ENCODE measurements at places on chromosomes 6 and 20.

DNA sequence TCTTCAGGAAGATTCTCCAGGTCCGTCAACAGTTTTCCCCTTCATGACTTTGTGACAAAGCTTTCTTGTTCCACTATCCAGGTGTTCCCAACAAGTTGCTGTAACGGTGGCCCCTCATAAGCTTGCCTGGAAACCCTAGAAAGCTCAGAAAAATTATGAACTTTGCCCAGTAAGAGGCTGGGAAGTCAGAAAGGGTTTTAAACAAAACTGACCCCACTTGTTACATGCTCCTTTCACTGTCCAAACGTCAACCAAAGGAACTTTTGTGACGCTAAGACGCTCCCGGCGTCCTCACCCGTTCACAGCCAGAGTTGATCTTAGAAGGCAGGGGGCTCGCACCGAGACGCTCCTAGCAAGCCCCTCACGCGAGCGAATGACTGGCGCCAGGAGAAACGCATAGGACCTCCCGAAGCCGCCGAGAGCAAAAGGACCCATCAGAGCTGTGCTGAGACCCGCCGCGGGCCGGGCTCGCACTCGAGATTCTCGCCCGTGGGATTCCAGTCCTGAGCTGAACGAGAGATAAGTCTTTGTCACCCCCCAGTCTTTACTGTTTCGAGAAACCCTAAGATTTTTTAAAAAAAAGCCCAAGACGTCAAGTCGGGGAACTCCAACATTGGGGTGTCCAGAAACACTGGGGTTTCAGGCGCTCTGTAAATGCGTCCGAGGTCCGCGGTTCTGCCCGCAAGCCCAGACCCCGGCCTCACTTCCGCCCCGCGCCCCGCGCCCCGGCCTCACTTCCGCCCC, 544 bp upstream of the ACAT2 start:
- peak; percentile 49 for DNase-seq

DNA sequence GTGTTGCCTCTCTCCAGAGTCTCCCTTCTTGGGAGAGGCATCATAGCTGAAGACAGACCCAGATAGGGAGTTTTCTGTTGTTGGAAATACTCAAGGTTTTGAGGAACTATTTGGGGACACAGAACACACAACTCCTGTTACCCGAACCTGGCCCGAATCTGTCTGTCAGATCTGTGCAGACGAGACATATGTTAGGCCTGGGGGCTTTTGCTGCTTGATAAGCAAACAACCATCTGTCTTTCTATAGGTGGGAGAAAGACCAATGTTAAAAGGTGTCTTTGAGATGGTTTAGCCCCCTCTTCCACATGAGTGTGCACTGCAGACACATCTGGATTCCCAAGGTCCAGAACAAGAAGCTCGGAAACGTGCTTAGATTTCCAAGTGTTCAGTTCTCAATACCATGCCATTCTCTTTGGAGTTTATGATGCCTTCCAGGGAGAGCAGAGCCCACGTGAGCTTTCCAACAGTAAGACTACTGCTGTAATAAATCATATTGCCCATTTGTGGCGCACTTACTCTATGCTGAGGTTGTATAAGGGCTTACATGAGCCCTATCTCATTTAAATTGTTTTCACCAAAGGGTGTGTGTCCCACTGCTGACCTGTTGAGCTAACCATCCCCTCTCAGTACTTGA, 3.8 kb upstream of the STX16 start:
- no peak for DNase-seq

DNA sequence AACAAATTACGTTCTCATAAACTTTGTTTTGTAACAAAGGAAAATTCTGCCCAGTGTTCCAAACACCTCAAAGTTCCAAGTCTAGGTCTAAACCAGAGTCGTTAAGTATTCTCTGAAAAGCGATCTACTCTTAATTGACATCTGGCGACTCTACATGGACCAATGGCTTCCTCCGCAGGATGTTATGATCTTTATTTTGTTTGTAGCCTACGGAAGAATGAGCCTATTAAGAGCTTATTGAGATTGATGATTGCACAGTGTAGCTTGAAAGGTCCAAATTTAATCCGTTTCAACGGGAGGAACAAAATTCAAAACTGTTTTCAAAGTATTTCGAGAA, 61.1 kb downstream of the FAM217A start:
- no peak for DNase-seq

DNA sequence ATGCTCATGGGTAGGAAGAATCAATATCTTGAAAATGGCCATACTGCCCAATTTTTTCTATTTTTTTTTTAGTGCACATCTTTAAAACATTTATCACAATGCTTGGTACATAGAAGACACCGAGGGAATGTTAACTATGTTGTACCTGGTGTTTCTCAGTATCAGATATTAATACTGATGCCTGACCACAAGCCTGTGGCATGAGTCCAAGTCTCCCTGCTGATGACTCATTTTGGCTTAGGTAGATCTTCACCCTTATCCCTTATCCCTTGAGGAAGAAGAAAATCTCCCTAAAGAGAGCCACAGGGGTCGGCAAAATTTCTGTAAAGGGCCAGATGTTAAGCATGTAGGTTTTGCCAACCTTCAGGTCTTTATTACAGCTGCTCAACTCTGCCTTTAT, 14.5 kb downstream of the CD109 start:
- no peak for DNase-seq

GRCh38 chr6:112665815-112666214, 318.7 kb downstream of the RFPL4B start:
- no peak for DNase-seq

DNA sequence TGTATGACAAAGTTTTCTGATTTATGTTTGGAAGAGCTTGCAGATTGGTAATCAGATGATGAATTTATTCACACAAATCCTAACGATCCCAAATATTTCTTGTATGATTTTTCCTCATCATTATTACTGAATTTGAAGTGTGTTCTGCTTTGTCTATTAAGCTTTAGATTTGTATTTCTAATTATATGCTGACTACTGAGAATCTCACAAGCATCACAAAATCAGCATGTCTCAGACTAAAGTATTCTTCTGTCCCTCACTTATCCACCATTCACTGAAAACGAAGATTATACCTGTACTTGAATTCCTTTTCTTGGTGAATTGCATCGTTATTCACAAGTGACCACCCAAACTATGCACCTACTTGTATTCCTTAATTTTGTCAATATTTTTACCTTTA, 796.3 kb upstream of the MAP3K7 start:
- DNase-seq = no peak

DNA sequence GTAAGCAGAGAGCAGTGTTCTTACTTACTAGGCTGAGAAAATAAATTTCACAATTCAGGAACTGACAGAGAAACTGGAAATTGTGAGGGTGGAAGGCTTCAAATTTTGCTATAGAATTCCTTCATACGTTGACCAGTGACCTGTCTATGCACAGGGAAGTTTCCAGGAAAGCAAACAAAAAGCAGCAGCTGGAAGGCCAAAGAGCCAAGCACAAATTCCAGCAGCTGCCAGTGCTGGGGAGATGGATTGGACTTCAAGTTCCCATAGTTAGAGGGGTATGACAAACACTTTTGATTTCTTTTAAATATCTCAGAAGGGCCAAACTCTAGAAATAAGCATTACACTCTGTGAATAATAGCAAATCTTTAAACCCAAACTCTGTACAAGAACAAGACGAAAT, 299.1 kb upstream of the KCNQ5 start:
- DNase-seq = no peak

DNA sequence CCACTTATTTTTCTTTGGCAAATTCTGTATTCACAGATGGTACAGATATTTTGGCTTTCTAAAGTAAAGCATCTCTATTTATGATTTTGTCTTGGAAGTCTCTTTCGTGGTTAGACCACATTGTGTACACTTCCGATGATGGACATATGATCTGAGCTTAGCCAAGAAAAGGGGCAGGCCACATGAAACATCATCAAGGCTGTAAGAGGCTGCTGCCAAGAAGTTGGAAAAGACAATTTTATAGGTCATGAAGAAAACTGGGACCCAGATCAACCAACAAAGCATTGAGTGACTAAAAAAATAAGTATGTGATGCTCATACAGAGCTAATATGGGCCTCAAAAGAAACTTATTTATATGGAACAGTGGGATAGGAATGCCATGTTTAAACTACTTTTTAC, 266.4 kb downstream of the HAO1 start:
- no peak for DNase-seq

DNA sequence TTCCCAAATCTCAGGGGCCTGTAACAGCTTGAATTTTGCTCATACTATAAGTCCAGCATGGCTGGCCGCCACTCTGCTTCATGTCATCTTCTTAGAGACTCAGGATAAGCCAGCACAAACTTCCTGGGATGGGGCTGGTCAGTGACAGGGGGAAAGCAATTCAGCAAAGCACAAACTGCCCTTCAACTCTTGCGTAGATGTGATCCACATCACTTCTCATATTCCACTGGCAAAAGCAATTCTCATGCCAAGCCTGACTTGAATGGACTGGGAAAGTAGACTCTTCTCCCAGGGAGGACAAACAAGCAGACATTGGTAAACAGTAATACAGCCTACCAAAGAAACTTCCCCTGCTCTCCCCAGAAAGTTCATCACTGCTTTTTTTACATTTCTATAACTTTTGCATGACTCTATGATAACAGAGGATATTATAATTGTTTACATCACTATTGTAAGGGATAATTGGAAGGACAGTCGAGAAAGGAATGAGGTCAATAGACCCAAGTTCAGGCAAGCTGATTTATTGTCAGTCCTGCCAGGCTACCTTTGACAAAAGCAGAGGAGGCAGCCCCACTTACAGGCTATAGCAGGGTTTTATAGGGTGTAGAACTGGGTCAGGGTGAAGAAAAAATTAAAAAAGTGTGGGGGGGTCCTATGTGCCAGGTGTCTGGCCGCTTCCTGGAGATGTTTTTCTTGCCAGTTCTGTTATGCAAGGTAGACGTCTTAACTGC, 37.4 kb downstream of the RBM24 start:
- no peak for DNase-seq

DNA sequence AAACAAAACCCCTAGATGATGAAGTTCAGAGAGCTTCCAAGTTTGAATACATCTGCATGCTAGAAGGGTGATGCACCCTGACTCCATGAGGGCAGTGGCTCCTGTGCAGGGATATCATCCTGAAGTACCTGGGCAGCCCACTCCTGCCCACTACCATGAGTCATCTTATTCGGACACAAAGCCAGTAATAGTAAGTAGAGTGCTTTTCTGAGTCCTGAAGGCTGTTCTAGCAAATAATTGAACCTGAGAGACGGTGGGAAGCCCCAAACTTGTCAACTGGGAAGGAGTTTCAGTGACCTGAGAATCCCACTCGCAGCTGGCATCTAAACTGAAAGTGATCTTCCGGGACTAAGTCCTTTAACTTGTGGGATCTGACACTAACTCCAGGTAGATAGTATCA, 152.9 kb upstream of the COL21A1 start:
- no peak for DNase-seq

DNA sequence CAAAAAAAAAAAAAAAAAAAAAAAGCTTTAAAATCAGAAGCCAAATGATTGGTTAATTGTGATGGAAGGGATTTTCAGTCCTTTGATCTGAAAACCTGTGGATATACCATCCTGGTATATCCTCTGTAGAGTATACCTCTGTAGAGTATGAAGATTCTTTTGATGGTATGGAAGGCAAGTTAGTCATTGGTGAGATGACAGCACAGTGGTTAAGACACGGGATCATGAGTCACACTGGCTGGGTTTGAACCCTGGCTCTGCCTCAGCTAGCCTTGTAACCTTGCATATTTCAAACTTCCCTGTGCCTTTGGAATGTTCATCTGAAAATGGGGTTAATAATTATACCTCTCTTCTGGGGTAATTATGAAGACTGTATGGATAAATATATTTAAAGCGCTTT, 179.3 kb downstream of the CARMIL1 start:
- DNase-seq = no peak

- no peak for DNase-seq
These were observed 21.0 kb upstream of the PRELID3B start for GRCh38 chr20:59063358-59064213.

GRCh38 chr6:91087908-91088307, 501.0 kb upstream of the MAP3K7 start:
- no peak for DNase-seq

DNA sequence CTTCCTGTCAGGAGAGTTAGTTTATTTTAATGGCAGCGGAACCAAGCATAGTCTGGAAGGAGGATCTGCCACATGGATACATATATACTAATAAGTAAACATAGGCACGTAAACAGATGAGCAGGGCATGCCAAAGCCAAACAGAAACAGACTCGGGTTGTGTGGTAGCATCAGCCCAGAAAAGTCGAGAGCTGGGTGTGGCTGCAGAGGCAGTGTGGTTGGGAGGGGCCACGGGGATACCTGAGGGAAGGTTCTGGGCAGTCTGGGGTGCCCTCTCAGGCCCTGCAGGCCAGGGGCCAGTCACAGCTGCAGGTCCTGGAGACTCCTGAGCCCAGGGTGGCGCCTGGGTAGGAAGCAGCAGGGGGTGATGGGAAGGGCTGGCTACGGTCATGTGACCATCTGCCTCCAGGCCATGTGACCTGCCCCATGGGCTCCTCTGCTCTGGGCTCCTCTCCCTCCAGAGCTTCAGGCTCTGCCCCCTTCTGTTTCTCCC, 42.8 kb upstream of the MRPS10 start:
- DNase-seq = no peak

DNA sequence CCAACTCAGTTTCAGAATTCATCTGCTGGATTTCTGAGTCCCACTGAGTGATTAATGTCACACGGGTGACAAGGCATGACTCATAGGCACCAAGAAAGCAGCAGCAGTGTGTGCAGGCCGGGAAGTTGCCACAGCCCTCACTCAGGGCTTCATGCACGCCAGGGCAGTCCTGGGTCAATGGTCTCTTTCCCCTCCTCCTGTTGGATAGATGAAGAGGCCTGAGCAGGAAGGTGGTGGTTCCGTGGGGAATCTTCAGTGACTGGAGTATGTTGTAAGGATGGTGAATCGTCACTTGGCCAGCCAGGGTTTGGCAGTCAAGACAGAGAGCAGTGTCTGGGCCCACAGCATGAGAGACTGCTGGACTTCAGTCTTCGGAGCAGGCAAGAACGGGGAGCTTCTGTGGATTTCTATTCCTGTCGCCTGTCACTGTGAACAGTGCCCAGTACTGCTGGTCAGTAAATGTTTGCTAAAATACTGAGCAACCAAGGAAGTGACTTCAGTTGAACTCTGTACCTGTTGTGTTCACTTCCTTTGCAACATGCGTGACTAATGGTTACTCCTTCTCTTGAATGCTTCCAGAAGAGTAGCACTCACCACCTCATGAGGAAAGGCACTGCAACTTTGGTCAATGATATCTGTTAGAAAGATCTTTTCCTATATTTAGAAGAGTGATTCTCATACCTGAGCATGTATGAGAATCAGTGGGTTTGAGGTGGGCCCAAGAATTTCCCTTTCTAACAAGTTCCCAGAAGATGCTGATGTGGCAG, 62.0 kb upstream of the CD93 start:
- DNase-seq = no peak

- DNase-seq = no peak
These were observed 743 bp downstream of the CMTR1 start for GRCh38 chr6:37433657-37434271.

- DNase-seq = no peak
These were observed 124.2 kb downstream of the CEBPB start for GRCh38 chr20:50314678-50315335.
